ENCODE measurements at places on chromosomes 7 and 10. TPM values are rescaled to one million over a fixed set of nuclear protein-coding genes. Genes with fewer than 3 reads are reported as not detected.

Gene FAM241B
- 1.1 TPM for total RNA-seq

Gene ACTL6B
- not detected for total RNA-seq

Gene SPDYE2B
- total RNA-seq, result not detected

Gene C10orf143
- 2.9 TPM for total RNA-seq

Gene AKR1C1
- total RNA-seq, result 1.0 TPM

Gene ASB10
- not detected for total RNA-seq

Gene MSMB
- total RNA-seq, result not detected

Gene UCN3
- not detected for total RNA-seq

Gene NEBL
- not detected for total RNA-seq

Gene ITPRID1
- not detected for total RNA-seq

Gene ADAP1
- total RNA-seq, result 70.6 TPM

Gene SCIN
- total RNA-seq, result not detected

Gene FAM221A
- total RNA-seq, result 12.3 TPM

Gene FOXP2
- total RNA-seq, result not detected

Gene PTPRN2
- 0.74 TPM for total RNA-seq

Gene UBE2D1
- 14.6 TPM for total RNA-seq

Gene CALHM3
- not detected for total RNA-seq

Gene RBP4
- not detected for total RNA-seq

Gene GPR37
- total RNA-seq, result not detected

Gene CARD11
- total RNA-seq, result 79.3 TPM

Gene ABCB1
- total RNA-seq, result 11.1 TPM

Gene TLX1
- not detected for total RNA-seq

Gene TMEM72
- total RNA-seq, result not detected

Gene KCP
- total RNA-seq, result 1.1 TPM

Gene C7orf57
- 0.57 TPM for total RNA-seq

Gene CTAGE4
- 0.38 TPM for total RNA-seq

Gene VWDE
- total RNA-seq, result 0.31 TPM

Gene AP4M1
- 16.9 TPM for total RNA-seq

Gene PDE1C
- total RNA-seq, result 0.12 TPM

Gene WBP1L
- total RNA-seq, result 33.1 TPM

Gene SMO
- total RNA-seq, result 0.69 TPM

Gene KIAA1217
- total RNA-seq, result 1.0 TPM

Gene NODAL
- not detected for total RNA-seq

Gene KIF5B
- 90.8 TPM for total RNA-seq

Gene CXCL12
- not detected for total RNA-seq

Gene GPC2
- 2.6 TPM for total RNA-seq

Gene CALML3
- not detected for total RNA-seq

Gene MYO3A
- not detected for total RNA-seq

Gene CALCR
- total RNA-seq, result not detected

Gene AOAH
- total RNA-seq, result 136 TPM

Measured in natural killer cell treated with Interleukin-12 subunit alpha and Interleukin-12 subunit beta and Interleukin-15 and Interleukin-18, amount 100 ng/mL, for 72 hours (primary cell).